ENCODE measurements at places on chromosomes 4 and X. TPM values are rescaled to one million over a fixed set of nuclear protein-coding genes. Genes with fewer than 3 reads are reported as not detected.
A peak's percentile ranks its signal among the peaks of the same experiment; 100 is the strongest.

GRCh38 chrX:53421772-53422085, 725 bp downstream of the SMC1A start:
- DNase-seq: no peak

- no peak for DNase-seq
Observed at GRCh38 chr4:31422006-31422405, 701.8 kb downstream of the PCDH7 start.

- no peak for DNase-seq
Observed at GRCh38 chr4:81436941-81437574, 34.6 kb downstream of the RASGEF1B start.

DNA sequence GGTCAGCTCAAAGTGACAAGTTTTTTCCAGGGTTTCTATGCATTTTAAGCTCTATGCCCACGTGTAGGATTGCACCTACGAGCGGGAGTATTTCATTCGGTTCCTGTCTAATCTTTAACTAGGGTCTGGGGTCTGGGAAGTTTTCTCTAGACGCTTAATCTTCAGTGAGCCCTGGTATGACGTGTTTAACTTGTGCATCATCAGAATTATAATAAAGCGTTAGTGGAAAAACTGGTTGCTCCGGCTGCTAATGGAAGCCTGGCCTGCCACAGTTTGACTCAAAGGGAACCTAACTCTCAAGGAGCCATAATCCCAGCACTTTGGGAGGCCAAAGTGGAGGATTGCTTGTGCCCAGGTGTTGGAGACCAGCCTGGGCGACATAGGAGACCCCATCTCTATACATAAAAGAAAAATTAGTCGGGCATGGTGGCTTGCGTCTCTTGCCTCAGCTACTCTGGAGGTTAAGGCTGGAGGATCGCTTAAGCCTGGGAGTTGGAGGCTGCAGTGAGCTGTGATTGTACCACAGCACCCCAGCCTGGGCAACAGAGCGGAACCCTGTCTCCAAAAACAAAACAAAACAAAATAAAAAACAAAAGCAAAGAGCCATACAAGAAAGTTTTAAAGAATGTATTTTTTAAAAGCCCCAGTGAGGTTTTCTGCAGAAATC, 30.2 kb downstream of the ARSD start:
- peak; percentile 38 for DNase-seq

GRCh38 chr4:2290974-2291704, 29.2 kb upstream of the MXD4 start:
- DNase-seq: no peak

DNA sequence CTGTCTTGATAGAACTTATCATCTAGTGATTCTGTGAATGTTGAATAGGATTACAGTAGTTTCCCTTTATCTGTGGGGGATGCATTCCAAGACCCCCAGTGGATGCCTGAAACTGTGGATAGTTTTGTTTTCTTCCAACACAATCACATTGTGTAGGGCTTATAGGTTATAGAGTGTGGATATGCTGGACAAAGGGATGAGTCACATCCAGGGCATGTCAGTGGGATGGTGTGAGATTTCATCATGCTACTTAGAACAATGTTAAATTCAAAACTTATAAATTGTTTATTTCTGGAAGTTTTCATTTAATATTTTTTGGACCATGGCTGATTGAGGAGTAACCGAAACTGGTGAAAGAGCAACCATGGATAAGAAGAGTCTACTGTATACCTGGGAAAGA, 432.3 kb upstream of the ATOH1 start:
- no peak for DNase-seq

- no peak for DNase-seq
Observed at GRCh38 chrX:150018931-150019361, 80.7 kb upstream of the EOLA2 start.

GRCh38 chrX:72027914-72028307, 103.8 kb downstream of the RTL5 start:
- no peak for DNase-seq

The MTNR1A gene
- 3.3 TPM for total RNA-seq

The MAGEA2 gene
- total RNA-seq: not detected

The SLC25A53 gene
- total RNA-seq: 7.7 TPM

The EREG gene
- total RNA-seq: 5.0 TPM

The ZGRF1 gene
- total RNA-seq: 4.1 TPM

The XAGE1A gene
- total RNA-seq: not detected

The GASK1B gene
- total RNA-seq: 7.8 TPM

The FHIP1A gene
- 32.1 TPM for total RNA-seq
